Muscle of arm (tissue), 14 donors: ENCODE measurements at places on chromosomes 2 and 18.

DNA sequence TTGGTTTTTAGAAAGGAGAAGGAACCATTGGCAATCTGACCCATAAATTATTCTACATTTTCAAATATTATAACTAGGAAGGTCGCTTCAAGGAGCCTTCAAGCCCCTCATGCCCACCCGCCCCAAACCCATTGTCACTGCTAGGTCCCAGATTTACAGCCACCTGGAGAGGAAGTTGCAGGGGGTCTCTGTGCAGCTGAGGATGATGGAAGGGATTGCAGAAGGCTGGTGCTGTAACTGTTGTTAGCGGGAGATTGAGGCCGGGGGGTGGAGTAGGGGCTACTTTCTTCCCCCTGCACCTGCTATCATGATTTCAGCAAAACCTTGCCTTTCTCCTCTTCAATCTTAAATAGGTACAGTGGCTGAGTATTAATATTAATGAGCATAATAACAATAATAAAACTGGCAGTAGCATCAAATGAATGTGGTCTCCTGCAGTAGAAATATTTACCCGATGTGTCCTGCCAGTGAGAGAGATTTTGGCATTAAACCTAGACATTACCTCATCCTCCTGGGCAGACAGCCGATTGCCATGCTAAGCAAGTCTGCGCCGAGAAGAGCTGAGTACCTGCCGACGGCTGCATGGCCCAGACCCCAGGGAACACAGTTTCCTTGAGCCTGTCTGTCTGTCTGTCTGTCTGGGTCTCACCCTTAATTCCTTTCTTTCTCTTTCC is 225.4 kb downstream of the FAM210A start:
- peak; percentile 83 for DNase-seq

DNA sequence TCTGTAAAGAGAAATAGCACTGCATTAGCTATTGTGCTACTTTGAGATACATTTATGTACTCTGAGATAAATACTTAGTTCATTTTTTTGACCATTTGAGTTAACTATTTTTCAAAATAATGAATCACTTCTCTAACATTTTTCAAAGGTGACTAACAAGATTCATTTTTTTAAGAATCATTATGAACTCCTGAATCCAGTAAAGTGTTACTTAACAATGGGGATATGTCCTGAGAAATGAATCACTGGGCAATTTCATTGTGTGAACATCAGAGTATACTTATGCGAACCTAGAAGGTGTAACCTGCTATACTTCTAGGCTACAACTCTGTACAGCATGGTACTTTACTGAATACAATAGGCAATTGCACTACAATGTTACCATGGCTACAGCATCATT is 355.8 kb downstream of the ARL6IP6 start:
- DNase-seq: no peak

DNA sequence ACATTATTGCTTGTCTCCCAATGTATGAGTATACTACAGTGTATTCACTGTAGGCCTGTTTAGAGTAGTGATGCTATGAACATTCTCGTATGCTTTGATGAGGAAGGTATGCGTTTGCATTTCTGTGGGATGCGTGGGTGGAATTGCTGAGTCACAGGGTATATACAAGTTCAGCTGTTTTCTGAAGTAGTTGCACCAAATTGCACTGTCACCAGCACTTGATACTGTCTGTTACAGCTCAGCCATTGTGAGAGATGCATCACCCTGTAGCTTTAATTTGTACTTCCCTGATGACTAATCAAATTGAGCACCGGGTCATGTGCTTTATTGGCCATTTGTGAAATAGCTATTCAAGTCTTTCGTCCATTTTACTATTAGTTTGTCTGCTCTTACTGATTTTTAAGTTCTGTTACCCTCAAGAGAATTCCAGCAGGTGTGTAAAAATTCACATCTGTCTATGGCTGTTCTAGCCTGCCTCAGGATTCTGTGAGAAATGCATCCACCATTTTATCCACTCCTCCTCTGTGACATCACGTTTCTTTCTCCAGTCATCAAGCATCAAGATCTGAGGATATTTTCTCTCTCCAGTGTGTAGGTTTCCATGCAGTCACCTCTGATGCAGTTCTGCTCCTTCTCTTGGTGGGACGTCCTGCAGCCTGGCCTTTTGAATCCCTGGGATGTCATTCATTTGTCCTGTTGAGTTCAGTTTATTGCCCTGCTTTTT is 72.5 kb downstream of the DGKD start:
- DNase-seq: no peak

- no peak for DNase-seq
Measured at GRCh38 chr2:174048243-174048642, 83.1 kb upstream of the SP3 start.

GRCh38 chr2:226159875-226160479 is 639.6 kb downstream of the IRS1 start:
- DNase-seq: no peak

DNA sequence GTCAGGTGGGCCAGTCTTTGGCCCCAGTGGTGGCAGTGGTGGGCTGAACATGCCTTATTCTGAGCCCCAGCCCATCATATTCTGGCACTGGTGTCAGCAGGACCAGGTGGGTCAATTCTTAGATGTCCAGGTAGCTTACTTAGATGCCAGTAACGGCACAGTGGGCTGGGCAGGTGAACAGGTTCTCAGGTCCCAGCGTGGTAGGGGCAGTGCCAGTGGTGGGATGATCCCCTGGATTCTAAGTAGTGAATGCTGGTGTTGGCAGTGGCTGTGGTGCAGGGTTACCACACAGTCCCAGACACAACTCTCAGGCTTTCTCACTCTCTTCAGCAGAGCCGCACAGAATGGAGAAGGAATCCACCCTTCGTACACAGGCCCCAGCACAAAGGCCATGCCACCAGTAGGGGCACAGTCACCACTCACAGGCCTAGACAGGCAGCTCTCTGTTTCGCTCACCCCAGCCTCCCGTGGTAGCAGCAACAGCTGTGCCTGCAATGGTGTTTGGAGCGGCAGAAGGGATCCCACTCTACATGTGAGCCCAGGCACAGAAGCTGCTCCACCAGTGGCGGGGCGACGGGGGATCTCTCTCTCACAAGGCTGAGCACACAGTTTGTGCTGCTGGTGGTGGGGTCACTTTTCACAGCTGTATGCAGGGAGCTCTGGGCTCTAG is 97.3 kb downstream of the ANKRD12 start:
- DNase-seq: no peak
